GOT3 (cell line): ENCODE measurements at places on chromosomes 3 and 15.
A peak's percentile ranks its signal among the peaks of the same experiment; 100 is the strongest.

- no peak for DNase-seq
These were observed 98.5 kb upstream of the OSTN start for GRCh38 chr3:191100516-191100915.

- no peak for DNase-seq
These were observed 91.9 kb downstream of the MB21D2 start for GRCh38 chr3:192825657-192826200.

DNA sequence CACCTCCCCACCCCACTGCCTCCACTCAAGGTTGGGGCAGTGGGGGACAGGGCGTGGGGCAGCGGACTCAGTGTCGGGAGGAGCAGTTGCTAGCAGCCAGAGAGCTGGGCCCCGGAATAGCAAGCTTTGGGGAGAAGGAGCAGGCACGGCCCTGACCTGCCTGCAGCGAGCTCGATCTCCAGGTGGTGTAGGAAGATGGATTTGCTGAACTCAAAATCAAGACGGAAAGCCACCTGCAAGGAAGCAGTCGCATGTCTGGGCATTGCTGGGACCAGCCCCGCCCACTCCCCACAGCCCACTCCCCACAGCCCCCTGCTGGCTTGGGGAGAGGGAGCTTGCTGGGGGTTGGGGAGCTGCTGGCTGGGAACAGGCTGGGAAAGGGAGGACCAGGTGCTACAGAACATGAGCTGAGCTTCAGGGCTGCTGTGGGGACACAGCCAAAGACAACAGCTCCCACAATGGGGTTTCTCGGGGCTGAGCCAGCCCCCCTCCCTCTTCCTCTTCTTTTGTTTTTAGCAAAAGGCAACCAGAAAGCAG is 38.0 kb downstream of the FEM1B start:
- no peak for DNase-seq

DNA sequence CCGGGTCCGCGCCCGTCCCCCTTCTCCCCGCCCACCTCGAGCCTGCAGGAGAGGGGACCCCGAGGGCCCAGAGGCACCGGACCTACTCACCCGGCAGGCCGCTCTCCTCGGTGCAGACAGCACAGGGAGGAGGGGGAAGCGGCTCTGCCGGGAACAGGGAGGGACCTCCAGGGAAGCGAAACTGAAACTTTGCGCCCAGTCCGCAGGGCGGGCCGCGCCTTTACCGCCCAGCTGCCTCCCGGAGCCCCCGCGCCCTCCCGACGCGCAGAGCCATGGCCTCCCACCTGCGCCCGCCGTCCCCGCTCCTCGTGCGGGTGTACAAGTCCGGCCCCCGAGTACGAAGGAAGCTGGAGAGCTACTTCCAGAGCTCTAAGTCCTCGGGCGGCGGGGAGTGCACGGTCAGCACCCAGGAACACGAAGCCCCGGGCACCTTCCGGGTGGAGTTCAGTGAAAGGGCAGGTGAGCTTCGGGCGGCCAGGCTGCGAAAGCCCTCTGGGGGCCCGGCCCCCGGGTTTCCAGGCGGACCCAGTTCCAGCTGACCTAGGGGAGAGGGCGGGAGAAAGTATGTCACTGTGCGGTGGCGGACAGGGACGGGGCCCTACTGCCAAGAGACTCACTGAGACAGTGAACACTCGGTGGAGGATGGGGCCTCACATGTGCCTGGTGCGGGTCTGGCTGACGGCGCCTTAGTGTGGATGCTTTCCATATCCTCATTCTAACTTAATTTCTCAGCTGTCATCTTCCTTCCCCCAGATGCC is at the start of the genes DTX3L and PARP9:
Gene DTX3L (plus strand): TSS at position 184 of the 758 bp plus-strand sequence. CDS start 89 bp downstream, at position 273.
Gene PARP9 (minus strand): TSS at position 146 of the 758 bp plus-strand sequence. CDS start 4,680 bp downstream, outside the sequence.
- peak; percentile 42 for DNase-seq

DNA sequence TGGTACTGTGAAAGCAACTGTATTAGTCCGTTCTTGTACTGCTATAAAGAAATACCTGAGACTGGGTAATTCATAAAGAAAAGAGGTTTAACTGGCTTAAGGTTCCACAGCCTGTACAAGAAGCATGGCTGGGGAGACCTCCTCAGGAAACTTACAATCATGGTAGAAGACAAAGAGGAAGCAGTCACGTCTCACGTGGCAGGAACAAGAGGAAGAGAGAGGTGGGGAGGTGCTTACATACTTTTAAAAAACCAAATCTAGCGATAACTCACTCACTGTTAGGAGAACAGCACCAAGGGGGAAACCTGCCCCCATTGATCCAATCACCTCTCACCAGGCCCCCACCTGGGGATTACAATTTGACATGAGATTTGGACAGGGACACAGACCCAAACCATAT is 48.9 kb downstream of the IQGAP1 start:
- no peak for DNase-seq

- no peak for DNase-seq
These were observed 95.5 kb downstream of the CCNL1 start for GRCh38 chr3:157064402-157064801.

DNA sequence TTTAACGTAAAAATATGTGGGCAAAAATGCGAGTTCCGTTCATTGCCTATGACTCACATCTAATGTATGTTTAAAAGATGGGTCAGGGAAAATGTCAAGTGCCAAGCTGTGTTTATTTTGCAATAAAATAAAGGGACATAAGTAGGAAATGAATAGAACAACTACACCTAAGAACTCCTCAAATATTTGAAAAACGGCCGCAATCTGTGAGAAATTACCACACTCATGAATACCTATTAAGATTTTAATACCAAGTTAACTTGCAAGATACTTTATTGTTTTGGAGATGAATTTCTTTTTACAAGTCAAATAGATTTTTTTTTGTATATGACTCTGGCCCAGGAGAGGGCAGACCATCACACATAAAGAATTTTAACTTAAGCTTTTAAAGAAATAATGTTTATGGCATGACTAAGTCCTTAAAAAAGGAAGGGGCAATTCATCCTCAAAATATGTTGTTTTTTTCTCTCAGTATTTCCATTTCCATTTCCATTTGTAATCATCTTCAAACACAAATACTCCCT is 152.7 kb downstream of the SUCNR1 start:
- no peak for DNase-seq

DNA sequence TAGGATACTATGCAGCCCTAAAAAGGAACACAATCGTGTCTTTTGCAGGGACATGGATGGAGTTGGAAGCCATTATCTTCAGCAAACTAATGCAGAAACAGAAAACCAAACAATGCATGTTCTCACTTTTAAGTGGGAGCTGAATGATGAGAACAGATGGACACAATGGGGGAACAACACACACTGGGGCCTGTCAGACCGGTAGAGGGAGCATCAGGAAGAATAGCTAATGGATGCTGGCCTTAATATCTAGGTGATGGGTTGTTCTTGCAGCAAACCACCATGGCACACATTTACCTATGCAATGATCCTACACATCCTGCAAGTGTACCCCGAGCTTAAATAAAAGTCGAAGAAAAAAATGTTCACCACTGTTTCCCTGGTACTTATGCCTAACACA is 17.5 kb downstream of the SENP7 start:
- DNase-seq: no peak

DNA sequence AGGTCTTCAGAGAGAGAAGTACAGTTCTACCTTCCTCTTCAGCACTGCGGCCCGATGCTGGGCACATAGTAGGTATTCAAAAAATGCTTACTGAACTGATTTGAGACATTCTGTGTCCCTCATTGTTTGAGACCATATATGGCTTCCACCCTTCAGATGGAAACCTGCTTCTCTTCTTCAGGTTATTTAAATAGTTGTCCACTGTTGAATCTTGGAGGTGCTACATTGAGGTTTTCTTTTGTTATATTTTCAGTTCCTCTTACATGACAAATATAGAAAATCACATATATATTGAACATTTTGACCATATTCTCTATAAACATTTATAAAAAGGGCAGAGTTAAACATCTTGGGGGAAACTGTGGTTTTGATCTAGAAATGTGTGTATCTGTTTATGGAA is 200.2 kb upstream of the LRRC3B start:
- no peak for DNase-seq

GRCh38 chr15:36682101-36682500 is 102.7 kb downstream of the CDIN1 start:
- DNase-seq: no peak

DNA sequence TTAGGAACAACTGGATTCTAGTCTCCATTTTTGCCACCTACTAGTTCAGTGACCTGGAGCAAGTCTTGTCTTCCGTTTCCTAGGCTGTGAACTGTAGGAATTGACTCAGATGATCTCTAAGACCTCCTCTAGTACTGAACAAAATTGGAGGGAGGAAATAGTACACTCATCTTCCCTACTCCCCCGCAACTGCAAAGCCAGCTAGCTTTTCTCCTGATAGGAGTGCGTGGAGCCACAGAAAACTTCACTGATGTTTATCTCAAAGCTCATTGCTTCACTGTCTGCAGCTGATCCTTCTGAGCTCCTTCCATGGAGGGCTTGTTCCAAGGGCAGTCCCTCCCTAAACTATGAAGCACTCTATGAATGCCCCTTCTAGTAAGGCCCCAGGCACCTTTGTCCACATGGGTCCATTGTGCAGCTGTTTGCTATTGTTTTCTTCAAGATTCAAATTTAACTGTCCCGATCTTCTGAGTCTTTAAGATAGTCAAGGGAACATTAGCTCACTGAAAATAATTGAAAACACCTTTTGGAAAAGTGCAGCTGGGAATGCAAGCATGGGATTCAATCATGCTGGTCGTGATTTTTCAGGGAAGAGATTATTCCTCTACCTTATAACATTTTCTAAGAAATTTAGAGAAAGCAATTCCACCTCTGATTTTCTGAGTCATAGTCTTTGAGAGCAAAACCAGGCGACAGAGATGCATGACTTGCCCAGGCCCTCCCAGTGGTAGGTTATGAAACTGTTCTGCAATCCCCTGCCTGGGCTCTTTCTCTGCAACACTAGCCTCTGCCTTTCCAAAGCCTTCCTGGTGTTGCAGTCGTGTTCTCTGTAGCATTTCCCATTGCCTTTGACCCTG is 24.3 kb downstream of the FILIP1L start:
- no peak for DNase-seq

GRCh38 chr3:49908373-49909199 is 4.9 kb upstream of the MST1R start:
- no peak for DNase-seq

DNA sequence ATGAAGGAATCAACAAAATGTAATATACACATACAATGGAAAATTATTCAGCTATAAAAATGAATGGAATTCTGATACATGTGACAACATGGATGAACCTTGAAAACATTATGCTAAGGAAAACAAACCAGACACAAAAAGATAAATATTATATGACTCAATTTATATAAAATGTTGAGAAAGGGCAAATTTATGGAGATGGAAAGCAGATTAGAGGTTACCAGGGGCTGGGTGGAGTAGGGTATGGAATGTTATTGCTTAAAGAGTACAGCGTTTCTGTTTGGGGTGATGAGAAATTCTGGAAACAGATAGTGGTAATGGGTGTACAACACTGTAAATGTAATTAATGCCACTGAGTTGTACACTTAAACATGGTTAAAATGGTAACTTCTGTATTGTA is 50.9 kb downstream of the EMC4 start:
- no peak for DNase-seq

DNA sequence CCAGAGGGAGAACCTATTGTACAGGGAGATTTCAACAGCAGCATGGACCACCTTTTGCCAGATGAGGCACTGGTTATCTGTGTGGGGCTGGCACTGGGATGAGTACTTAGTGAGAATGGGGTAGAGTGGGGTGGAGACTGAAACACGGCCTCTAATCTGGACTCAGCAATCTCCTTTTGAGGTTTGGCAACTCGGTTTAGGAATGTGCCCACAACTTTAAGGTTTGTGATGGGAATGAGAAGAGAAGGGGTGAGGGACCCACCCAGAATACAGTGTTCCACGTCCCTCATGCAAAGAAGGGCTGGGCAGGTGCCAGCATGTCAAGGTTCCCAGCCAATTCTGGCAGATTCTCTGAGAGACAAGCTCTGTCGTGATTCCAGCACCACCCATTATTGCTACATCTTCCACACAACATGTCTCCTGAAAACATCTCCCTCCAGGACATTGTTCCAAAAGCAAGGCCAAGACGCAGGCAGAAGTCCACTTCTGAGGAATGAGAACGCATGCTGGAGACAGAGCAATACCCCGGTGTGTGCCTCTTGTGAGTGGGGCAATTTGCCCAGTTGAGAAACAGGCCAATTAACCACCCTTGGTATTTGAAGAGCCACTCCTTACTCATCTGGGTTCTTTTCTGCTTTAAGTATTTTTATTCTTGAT is 37.5 kb upstream of the CCR4 start:
- no peak for DNase-seq

DNA sequence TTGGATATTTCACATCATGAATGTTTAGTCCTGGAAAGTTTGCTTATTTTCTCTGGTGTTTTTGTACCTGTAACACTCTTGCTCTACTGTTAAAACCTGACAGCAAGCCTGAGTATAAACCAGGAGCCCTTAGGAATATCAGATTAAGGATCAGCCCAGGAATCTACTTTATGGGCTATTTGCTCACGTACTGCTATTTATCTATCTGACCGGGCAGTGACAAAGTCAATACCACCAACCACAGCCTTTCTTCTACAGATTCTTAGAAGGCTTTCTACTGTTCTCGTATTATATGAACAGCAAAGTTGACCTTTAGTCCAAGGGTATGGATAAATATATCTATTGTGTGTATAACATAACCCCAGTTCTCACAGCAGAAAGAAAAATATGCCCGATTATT is 521.2 kb downstream of the RBMS3 start:
- no peak for DNase-seq

DNA sequence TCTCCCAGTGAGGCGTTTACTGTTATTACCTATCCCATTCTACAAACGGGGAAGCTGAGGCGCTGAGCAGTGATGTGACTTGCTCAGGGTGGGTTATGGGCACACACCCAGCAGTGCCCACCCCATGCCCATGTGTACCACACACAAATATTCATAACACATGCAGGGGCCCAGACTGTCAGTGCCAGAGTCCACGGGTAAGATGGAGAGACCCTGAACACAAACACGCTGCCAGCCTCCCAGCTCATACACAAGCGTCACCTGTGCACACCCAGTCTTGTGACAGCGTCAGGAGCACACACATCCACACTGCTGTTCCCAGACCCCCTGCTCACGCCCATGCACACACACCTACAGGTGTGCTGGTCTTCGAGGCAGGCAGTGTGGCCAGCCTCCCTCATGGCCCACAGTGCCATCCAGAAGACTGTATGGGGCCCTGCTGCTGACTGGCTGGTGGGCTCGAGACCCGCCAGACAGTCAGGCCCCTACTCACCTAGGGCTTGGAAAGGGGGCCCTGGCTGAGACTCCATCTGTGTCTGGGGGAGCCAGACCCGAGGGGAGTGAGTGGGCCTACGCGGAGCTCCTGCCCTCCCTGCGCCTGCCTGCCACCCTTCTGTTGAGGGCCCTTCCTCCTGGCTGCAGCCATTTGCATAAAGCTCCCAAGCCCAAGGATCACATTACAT is 39.4 kb downstream of the DNAJB8 start:
- DNase-seq: no peak

- no peak for DNase-seq
These were observed 5.9 kb downstream of the ZDHHC23 start for GRCh38 chr3:113953677-113954076.

- no peak for DNase-seq
These were observed 149.0 kb downstream of the WDR76 start for GRCh38 chr15:43975770-43976169.
